ENCODE measurements at places on chromosomes 6 and 20.

- DNase-seq = no peak
Observed at GRCh38 chr6:96784650-96785049, 52.6 kb downstream of the GPR63 start.

- DNase-seq = peak; percentile 51
Observed at GRCh38 chr6:13285705-13286104, 42.6 kb downstream of the TBC1D7 start.

DNA sequence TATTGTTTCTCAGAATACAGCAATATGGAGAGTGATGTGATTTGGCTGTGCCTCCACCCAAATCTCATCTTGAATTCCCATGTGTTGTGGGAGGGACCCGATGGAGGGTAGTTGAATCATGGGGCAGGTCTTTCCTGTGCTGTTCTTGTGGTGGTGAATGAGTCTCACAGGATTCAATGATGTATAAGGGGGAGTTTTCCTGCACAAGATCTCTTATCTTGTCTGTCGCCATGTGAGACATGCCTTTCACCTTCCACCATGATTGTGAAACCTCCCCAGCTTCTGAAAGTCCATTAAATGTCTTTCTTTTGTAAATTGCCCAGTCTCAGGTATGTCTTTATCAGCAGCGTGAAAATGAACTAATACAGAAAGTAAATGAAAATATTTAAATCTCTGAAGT lies 234.8 kb upstream of the TENT5A start:
- DNase-seq = no peak

DNA sequence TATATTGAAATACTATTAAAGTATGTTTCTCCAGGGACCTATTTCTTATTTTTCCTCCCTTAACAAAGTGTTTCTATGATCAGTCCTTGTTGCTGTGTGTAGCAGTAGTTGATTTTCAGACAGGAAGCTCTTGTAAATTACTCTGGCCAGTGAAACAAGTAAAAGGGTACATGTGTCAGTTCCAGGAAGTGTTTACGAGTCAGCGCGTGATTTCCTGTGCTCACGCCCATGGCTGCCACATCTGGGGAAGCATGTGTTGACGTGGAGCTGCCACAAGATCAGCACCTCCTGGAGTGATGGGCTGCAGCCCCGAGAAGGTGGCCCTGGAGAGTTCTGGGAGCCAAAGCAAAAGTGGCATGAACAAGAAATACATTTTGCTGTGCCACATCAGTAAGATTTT lies 38.6 kb upstream of the GGTLC1 start:
- DNase-seq = peak; percentile 48

GRCh38 chr6:163401039-163401885 lies 13.3 kb upstream of the QKI start:
- peak; percentile 49 for DNase-seq

DNA sequence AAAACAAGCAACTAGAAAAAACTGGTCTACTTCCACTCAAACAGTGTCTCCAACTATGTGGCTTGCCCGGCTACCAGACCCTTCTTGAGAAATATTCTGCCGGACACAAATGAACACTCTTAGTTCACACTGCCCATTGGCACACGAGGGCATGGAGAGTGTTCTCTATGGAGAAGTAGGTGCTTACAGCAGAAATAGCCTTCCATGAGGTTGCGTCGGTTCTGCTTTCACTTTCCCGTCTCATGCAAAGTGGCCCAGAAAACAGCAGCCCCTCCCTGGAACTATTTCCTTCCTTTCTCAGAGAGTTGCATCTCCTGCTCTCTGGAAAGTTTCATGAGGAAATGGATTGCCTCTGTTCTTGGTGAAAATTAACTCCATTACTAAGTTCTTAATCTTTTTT lies 9.5 kb upstream of the HLA-DOA start:
- peak; percentile 97 for DNase-seq
